ENCODE measurements at places on chromosomes 1 and 21.

- no peak for DNase-seq
These were observed 12.9 kb downstream of the CSRP1 start for GRCh38 chr1:201493757-201494617.

DNA sequence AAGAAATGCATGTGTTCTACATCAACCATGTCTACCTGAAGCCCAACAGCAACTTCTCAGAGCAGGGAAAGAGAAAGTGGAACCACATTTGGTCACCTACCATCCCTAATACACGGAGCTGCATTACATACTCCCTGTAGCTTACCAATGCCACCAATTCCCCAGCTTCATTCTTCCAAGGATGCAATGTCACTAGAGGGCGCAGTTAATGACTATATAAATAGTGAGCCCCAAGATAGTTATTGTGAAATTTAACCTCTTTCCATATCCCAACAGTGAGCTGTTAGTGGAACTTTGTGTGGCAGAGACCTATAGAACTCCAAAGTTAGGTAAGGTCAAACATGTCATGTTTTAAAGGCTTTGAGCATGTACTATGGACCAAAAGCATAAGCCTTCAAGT is 618.3 kb downstream of the SMYD3 start:
- DNase-seq: no peak

DNA sequence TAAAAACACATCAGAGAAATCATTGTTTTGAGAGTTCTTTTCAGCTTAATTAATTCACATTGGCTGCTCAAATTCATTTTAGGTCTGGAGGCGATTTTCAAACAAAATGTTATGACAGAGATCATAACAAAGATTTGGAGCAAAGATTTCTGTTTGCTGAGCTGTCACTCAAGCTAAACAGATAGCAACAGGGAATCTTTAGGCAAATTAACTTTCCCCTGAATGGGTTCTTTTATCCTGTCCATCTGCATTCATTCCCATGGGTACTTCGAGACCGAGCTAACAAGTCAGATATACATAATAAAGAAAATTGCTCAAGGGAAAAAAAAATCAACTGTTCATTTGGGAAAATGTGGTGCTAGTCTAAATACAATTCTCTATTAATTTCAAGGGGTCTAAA is 30.2 kb upstream of the CA6 start:
- no peak for DNase-seq

- DNase-seq: no peak
These were observed 23.3 kb upstream of the TNNI1 start for GRCh38 chr1:201444792-201445191.

GRCh38 chr1:206538086-206538770 is 30.9 kb downstream of the RASSF5 start:
- DNase-seq: no peak

GRCh38 chr1:223226271-223226670 is 83.2 kb upstream of the TLR5 start:
- no peak for DNase-seq

DNA sequence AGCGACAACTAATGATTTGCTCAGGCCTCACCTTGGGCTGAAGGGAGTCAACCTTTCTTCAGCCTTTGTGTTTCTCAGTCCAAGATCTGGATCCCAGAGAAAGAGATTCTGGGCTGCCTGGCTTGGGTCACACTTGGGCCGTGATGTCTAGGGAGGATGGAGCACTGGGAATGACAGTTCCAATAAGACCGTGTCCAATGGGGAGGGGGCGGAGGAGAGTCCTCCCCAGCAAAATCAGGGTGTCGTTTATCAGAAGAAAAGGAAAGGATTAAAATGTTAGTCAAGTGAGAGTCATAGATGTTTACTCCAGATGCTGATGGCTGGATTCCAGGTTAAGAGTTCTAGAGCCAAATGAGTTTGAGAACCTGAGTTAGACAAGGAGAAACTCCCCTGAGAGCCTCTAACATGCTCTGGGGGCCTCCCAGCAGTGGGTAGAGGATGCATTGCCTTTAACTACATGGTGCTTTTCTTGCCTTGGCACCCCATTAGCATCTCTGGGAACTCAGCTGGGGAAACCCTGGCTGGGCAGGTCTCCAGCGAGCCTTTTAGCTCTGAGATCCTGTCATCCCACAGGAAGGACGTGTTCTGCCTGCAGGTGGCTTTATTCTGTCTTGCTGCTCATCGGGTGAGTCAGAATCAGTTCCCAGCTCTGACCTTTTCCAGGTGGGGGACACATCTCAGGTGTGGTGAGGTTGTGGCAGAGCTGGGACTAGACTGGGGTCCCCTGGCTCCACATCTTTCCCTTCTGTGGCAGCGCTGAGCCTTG is 22.2 kb downstream of the NIPAL3 start:
- no peak for DNase-seq

GRCh38 chr1:43531107-43531905 is 623 bp downstream of the PTPRF start:
- no peak for DNase-seq

- DNase-seq: no peak
These were observed 29.1 kb downstream of the SLC26A9 start for GRCh38 chr1:205914155-205914507.

GRCh38 chr1:4871373-4871772 is 217.0 kb downstream of the AJAP1 start:
- no peak for DNase-seq

DNA sequence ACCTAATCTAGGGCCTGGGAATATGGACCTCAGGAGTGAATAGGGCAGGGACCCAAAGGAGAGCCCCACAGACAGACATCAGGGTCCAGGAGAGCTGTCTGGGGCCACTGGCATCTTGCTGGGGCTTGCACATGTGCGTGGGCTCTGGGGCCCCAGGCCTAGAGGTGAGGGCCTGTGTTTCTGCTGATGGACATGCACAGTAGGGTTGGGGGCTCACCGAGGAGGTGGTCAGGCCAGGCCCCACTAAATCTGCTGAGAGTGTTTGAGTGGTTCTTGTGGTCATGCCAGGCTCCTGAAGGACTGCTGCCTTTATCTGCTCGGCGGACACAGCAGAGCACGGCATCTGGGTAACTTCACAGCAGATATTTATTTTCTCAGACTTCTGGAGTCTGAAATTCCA is 87.4 kb downstream of the OBSCN start:
- DNase-seq: no peak

GRCh38 chr21:40284409-40284808 is 417.2 kb downstream of the PCP4 start:
- DNase-seq: no peak

DNA sequence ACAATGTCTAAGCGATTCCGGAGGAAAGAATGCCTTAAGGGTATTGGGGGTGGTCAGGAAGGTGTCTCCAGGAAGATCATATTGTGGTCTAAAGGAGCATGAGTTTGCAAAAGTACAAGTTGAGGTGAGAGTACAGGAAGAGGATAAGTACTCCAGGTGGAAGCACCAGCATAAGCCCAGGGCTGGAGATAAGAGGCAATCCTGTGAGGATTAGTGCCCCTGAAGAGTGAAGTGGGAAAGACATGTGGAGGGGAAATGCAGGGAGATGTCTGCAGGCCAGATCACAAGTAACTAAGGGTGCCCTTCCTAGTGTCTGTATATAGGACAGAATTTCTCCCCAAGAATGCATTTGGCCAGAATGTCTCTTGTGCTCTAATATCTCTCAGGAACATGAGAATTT is 188.3 kb upstream of the DPT start:
- no peak for DNase-seq

DNA sequence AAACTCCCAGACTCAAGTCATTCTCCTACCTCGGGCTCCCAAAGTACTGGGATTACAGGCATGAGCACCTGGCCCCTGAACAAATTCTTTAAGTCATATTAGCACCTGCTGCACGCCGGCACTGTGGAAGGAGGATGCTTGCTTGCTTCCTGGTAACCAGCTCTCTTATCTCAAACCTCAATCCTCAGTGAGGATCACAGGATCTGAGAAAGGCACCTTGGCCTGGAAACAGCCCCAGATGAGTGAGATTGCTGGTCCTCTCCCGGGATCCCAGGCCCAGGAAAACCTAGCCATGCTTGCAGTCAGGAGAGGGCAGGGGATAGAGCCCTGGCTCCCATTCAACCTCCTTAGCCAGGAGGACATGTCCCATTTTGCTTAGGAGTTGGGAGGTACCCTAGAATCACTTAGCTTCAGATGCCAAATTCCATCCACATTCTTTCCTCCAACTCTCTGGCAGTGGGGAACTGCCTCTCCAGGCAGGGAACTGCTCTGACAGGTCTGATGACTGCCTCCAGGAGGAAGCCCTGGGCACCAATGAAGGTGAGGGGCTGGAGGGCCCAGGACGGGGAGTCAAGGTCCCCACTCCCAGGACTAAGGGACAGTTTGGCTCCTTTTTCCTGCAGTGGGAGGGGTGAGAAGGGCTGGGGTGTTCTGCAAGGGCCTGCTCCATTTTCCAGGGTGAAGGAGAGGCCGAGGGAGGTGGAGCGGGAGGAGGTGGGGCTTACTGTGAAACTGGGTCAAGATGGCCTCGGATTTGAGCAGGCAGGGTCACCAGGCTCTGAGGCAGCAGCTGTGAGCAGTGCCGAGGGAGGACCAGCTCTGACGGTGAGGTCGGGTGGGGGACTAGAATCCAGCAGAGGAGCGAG is 9.5 kb downstream of the GPR37L1 start:
- no peak for DNase-seq

GRCh38 chr1:87478231-87478630 is 149.6 kb downstream of the LMO4 start:
- DNase-seq: no peak

DNA sequence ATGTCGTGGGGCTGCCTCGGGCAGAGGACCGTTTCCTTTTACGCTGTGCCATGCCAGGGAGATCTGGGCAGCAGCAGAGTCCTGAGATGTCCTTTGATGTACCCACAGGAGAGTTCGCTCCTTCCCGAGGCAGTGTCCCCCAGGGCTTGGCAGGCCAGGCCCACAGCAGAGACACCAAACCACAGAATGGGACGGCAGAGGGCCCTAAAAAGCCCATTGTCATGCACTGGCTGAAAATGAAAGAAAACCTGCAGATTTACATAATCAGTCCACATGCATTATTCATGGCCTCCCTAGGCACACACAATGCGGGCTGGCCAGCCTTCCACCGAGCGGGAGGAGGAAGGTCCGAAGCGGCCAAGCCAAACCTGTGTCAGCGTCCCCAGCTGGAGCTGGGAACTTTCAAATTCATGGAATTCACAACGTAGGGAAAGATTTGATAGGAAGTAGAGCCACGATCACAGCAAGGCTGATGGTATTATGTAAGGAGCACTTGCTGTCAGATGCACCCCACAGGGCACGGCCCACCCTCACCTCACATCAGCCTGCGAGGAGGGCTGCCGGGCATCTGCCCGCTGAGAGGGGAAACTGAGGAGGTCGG is 25.3 kb upstream of the EFHD2 start:
- no peak for DNase-seq

DNA sequence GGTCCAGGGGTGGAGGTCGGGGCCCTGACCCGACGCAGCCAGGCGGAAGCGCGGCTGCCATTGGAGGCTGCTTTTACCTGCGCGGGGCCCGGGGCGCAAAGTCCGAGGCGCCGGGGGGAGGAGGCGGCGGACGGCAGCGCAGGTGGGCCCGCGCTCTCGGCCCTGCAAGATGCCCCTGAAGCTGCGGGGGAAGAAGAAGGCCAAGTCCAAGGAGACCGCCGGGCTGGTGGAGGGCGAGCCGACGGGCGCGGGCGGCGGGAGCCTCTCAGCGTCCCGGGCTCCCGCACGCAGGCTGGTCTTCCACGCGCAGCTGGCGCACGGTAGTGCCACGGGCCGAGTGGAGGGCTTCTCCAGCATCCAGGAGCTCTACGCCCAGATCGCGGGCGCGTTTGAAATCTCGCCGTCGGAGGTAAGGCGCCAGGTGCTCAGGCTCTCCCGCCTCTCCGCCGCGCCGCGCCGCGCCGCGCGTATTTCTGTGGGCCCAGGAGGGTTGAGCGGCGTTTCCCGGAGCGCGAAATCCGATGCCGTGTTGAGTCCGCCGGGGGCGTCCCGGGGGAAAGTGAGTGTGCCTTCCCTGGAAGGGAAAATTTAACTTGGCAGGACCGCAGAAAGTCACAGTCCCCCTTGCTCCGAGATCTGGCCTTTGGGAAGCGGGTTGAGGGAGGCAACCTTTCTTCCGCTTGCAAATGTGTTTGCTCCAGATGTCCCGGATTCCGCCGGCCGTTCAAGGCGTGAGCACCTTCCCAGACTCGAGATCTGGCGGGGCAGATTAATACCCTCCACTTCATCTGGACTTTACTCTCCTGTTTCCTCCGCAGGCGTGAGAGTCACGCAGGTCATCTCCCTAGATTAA is at the start of gene GIPC2:
Gene GIPC2 (plus strand): TSS at position 41 of the 853 bp plus-strand sequence. CDS start 129 bp downstream, at position 170.
- DNase-seq: no peak

DNA sequence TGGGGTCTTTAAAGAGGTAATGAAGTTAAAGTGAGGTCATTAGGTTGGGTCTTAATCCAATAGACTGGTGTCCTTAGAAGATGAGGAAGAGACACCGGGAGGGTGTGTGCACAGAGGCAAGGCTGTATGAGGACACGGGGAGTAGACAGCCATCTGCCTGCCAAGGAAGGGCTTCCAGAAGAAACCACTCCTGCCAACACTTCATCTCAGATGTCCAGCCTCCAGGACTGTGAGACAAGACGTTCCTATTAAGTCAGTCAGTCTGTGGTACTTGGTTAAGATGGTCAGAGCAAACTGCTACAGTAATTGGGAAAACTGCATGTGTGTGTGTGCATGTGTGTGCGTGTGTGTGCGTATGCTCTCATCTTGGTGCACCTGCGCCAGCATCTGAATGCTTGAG is 77.1 kb downstream of the RYR2 start:
- no peak for DNase-seq

- DNase-seq: no peak
These were observed 71.6 kb downstream of the TRIM33 start for GRCh38 chr1:114439369-114439768.

GRCh38 chr1:117634631-117635030 is 28.8 kb downstream of the TENT5C start:
- DNase-seq: no peak

GRCh38 chr1:247373721-247374141 is 42.1 kb upstream of the ZNF496 start:
- peak; percentile 40 for DNase-seq

- no peak for DNase-seq
These were observed 19.0 kb upstream of the SSBP3 start for GRCh38 chr1:54425152-54425584.

DNA sequence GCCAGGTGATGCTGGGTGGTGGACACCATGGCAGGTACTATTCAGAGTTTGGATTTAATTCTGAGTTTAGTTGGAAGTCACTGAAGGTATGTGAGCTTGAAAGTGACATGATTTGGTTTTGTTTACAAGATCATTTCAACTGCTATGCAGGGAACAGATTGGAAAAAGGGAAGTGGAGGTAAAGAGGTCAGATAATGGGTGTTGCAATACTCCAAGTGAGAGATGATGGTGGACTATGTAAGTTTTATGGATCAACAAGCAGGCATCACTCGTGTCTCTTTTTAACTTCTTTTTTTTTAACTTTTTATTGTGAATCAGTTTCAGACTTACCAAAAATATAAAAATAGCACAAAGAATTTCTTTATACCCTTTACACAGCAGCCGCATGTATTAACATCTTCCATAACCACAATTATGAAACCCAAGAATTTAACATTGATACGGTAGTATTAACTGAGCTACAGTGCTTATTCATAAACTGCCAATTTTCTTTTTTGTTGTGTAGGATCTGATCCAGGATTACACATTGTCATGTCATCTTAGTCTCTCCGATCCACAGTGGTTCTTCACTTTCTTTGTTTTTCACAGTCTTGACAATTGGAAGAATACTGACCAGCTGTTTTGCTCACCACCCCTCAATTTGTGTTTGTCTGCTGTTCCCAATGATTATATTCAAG is 24.9 kb upstream of the NHLH2 start:
- DNase-seq: no peak

- no peak for DNase-seq
These were observed 137.7 kb upstream of the SMYD2 start for GRCh38 chr1:214143006-214143992.
